ENCODE measurements at places on chromosomes 2 and 18.

- DNase-seq, result no peak
These were observed 628.0 kb downstream of the ZEB2 start for GRCh38 chr2:143891879-143892308.

GRCh38 chr18:26327062-26327461, 100.8 kb downstream of the TAF4B start:
- DNase-seq, result peak; percentile 15

GRCh38 chr2:86281066-86281700, 56.2 kb downstream of the REEP1 start:
- no peak for DNase-seq

DNA sequence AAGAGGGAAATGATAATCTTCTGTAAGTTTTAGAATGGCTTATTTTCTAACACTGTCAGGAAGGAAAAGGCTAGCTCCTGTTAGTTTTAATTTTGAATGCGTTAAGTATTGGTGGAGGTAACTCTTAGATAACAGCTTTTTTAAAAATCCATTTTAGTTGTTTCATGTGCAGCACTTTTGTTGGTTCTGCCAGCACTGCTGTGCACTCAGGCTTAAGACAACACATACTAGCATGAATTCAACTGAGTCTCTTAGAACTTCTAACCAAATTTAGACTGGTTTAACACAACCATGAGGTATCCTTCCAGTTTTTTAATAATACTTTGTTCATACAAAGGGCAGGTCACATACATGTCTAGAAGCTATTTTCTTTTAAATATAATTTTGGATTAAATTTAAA, 42.4 kb downstream of the ACVR1 start:
- no peak for DNase-seq

- DNase-seq, result peak; percentile 27
These were observed 356.0 kb upstream of the GALNT5 start for GRCh38 chr2:156901373-156902031.

- DNase-seq, result no peak
These were observed 250.9 kb downstream of the EXOC6B start for GRCh38 chr2:72574886-72575285.

DNA sequence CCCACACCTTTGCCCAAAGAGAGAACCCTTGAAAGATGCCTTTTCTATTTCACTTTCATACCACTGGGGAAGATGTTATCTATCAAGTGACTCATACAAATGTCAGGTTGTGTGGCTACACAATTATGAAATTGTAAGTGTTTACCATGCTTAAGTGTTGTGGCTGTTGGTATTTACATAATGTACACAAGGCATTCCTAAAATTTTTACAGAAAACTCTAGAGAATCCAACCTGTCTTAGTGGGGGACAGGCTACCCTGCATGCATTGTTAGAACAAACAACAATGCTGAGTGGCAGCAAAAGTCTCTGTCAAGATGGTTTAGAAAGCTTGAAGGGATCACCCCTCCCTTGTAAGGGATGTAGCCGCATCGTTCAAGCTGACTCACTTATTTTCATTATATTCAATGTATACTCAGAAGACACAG, 5.5 kb upstream of the MGAT4A start:
- peak; percentile 13 for DNase-seq

- no peak for DNase-seq
These were observed 291.5 kb downstream of the PTH2R start for GRCh38 chr2:208698114-208698513.

- no peak for DNase-seq
These were observed 393.6 kb upstream of the NRP2 start for GRCh38 chr2:205288686-205289085.

GRCh38 chr2:197857476-197858107, 53.2 kb downstream of the PLCL1 start:
- DNase-seq, result no peak

GRCh38 chr2:114350186-114350725, 92.2 kb upstream of the DPP10 start:
- no peak for DNase-seq

- peak; percentile 88 for DNase-seq
These were observed 13.2 kb downstream of the NRP2 start for GRCh38 chr2:205695460-205695991.

- DNase-seq, result peak; percentile 37
These were observed 28.1 kb downstream of the TCF7L1 start for GRCh38 chr2:85160966-85161960.

DNA sequence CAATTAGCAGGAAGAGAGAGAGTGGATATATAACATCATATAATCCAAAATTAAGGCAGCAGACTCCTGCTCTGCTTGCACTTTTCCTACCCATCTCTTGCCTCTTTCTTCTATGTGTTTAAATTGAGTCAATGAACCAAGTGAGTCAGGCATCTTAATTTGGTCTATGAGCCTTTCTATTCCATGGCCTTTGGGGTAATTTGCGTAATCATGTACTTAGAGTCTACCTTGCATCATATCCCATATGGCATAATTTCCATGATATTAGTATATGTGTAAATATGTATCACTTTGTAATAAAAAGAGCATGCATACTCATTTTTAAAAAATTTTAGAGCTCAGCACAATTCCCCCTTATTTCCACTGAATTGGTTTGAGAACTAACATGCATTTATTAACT, 555.2 kb downstream of the STK39 start:
- DNase-seq, result peak; percentile 30

GRCh38 chr2:35794796-35795450, 560.7 kb upstream of the CRIM1 start:
- no peak for DNase-seq

DNA sequence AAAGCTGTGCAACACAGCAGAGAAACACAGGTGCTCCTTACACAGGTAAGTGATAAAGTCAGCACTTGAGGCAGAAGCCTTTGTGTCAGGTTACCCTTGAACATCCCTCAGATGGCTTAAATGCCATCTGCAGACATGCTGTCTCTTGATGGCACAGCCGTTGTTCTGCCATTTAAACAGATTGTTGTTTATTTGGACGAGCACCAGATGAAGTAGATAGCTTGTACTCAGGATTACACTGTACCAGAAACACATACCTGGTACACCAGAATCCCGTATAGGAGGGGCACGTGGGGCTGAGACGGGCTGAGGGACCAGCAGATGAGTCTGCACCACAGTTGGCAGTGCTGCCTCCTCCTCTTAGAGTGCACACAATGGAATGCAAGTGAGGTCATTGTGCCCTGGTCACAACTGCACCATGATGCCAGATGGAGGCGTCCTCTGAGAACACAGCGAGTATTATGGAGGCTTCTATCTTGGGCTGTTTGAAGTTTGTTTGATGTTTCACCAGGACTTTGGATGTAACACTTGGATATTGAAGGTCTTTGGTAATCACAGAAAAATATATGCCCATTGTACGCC, 143.0 kb downstream of the TANC1 start:
- no peak for DNase-seq

- DNase-seq, result no peak
These were observed 84.4 kb upstream of the LYPD1 start for GRCh38 chr2:132754392-132754791.

GRCh38 chr2:130252880-130253645, 54.8 kb upstream of the TUBA3E start:
- peak; percentile 29 for DNase-seq

- no peak for DNase-seq
These were observed 382.2 kb downstream of the NBAS start for GRCh38 chr2:15178946-15179345.

DNA sequence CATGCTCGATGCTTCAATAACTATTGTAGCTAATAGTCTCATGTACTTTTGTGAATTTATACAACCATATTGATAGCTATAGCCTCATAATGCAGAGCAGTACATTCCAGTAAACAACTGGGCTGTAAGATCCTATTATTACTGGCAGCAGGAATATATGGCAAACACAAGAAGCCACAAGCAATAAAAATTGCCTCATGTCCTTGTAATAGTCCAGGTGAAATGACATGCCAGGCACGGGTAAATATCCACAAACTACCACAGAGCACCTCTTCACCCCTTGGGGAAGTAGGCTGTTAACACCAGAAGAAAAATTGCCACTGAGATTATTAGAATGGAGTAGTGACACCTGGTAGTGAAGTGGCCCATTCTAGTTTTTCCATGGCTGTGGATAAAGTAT, 158.3 kb downstream of the MTX2 start:
- DNase-seq, result no peak

- no peak for DNase-seq
These were observed 11.4 kb downstream of the ASIC4 start for GRCh38 chr2:219525533-219526232.

GRCh38 chr2:52222128-52222527, 1190.2 kb upstream of the NRXN1 start:
- peak; percentile 18 for DNase-seq

DNA sequence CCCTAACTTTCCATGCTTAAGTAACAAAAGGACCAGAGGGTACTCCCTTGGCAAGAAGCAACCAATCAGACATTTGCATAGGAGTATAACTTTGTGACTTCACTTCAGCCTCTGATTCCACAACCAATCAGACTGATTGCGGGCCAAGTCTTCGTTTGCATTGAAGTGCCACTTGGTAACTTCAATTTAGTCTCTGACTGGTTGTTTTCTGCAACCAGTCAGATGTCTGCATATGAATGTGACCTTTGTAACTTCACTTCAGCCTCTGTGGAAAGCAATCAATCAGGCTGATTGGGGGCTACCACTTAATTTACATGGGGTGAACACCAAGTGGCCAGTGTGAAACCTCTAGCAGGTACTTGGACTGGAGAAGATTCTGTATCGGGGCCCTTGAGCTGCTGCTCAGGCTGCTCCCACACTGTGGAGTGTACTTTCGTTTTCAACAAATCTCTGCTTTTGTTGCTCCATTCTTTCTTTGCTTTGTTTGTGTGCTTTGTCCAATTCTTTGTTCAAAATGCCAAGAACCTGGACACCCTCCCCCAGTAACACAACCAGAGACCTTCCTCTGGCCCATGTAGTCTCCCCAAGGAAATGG, 241.5 kb downstream of the ACKR3 start:
- DNase-seq, result no peak

DNA sequence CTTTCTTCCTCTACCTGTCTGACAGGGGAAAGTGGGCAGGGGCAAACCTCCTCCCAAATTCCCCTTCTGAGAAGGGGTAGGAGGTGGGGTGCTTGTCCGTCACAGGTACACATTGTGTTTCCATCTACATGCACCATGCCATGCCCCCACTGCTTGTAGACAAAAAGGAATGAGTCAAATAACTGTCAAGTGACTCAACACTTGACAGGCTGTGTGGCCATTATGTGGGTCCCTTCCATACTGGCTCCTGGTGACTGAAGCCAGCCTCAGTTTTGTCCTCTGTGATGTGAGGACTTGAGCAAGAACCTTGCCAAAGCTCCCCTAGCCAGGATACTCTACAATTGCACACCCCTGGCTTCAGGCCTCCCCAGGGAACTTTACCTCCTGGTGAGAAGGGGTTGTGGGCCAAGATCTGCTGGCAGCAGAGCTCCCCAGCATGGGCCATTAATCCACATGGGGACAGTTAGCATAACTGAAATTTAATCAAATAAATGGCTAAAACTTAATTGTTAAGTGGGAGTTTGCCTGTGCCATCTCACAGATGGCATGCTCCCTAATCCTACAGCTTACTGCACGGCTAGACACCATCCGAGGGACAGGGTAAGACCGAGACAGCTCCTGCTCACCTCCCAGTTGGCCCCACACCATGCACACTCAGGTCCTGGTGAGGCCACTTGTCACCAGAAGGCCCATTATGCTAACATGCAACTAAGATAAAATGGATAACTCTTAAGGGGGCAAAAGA, 140.2 kb downstream of the BCL11A start:
- no peak for DNase-seq

GRCh38 chr2:219736209-219736608, 108.8 kb downstream of the SLC4A3 start:
- peak; percentile 81 for DNase-seq

- no peak for DNase-seq
These were observed 109.7 kb upstream of the DDX18 start for GRCh38 chr2:117704818-117705217.

- peak; percentile 34 for DNase-seq
These were observed 83.1 kb upstream of the KLF7 start for GRCh38 chr2:207248702-207249377.

- peak; percentile 53 for DNase-seq
These were observed 332.1 kb downstream of the AGPS start for GRCh38 chr2:177724398-177725287.

DNA sequence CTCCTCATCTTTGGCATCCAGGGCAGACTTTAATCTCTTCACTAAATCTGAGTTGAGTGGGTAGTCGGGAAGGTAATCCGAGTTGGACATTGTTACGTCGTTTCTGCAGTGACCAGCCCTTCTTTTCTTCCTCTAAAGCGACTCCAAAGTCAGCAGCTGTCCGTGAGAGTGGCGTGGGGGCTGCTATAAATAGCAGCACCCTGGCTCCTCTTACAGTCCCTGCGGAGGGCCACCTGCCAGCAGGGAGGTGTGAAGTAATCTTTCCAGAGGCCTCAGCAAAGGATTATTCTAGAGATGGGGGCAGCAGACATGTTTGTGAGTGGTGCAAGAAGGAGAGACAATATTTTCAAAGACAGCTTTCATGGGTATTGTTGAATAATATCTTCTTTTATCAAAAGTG, at the start of gene ASB18:
Gene ASB18 (minus strand): TSS at position 151 of the 400 bp plus-strand sequence. CDS start 61 bp downstream, at position 90.
- no peak for DNase-seq

GRCh38 chr2:136932700-136933099, 167.4 kb downstream of the THSD7B start:
- peak; percentile 15 for DNase-seq

GRCh38 chr2:126857502-126857901, 41.2 kb upstream of the TEX51 start:
- DNase-seq, result no peak

- DNase-seq, result no peak
These were observed 113.2 kb upstream of the SATB2 start for GRCh38 chr2:199570934-199571333.

DNA sequence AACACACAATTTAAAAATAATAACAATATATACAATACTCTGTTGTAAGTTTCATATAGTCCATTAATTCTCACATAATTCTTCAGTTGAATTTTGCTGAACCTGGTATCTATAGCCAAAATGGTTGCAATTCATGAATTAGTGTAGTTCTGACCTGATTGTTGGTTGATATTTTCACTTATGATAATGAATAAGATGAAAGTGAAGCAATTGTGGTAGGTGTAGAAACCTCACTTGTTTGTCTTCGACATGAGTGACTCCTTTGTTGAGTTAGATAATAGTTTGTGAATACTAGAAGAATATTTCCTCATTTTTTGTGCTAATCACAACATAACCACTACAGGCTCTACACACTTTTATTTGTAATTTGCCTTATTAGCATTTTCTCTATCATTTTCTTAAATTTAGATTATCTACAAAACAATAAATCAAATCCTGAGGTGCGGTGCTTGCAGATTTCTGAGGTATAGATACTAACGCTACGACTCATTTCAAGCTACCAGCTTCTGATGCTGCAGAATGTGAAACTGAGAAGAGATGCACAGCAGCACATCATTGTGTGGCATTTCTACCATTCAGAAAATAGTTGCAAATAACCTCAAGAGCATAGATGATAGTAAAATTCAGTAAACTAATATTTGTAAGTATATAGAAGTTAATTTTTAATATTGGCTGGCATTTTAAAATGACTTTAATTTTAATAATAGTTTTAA, 117.9 kb downstream of the KCNH7 start:
- DNase-seq, result no peak

GRCh38 chr2:196404276-196404675, 232.9 kb upstream of the STK17B start:
- DNase-seq, result peak; percentile 12
